Activated CD4-positive, alpha-beta memory T cell treated with anti-CD3 and anti-CD28 coated beads, Interleukin-2, amount 10 ng/mL, durations not matched to agents 7 days and 5 days (primary cell): ENCODE measurements at places on chromosomes 6 and 20. TPM values are rescaled to one million over a fixed set of nuclear protein-coding genes. Genes with fewer than 3 reads are reported as not detected.

Gene MYCT1
- not detected for total RNA-seq

Gene KCNK15
- not detected for total RNA-seq

DNA sequence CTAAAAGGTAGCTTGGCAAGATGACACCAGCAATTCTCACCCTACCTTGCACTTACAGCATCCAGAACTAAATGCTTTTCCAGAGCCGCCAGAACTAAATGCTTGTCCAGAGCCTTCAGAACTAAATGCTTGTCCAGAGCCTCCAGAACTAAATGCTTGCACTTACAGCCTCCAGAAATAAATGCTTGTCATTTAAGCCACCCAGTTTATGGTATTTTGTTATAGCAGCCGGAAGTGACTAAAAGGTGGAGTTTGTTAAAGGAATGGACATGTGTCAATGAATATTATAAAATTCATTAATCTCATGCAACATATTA lies 133.5 kb downstream of the GPX5 start:
- H3K27me3 ChIP-seq: peaks cover 58% of the 10 kb centered on the region
- no peak for DNase-seq
- no peak overlapping the region for H3K4me3 ChIP-seq
- no peak overlapping the region for H3K27ac ChIP-seq
- H3K4me1 ChIP-seq: peaks cover 22% of the 10 kb centered on the region

DNA sequence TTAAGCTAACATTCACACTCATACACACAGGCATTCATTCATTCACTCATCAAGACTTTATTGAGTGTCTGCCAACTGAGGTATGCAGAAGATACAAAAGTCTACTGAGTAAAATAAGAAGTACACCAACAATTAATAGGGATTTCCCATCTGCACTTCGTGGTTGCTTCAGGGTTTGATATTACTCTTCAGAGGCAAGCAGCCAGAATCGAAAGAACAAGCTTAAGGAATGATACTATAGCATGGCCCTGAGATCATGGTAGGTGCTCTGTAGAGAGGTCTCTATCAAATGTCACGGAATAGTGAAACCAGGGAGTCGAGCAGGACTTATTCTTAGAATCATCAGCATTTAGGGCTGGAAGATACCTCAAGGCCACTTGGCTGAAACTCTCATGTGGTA lies 135.4 kb downstream of the NRN1 start:
- H3K4me1 ChIP-seq: peaks cover 37% of the 10 kb centered on the region
- DNase-seq: no peak
- H3K27ac ChIP-seq: no peak overlapping the region
- peaks cover 4% of the 10 kb centered on the region for H3K27me3 ChIP-seq
- H3K4me3 ChIP-seq: no peak overlapping the region
- peaks cover 7% of the 10 kb centered on the region for H3K36me3 ChIP-seq

DNA sequence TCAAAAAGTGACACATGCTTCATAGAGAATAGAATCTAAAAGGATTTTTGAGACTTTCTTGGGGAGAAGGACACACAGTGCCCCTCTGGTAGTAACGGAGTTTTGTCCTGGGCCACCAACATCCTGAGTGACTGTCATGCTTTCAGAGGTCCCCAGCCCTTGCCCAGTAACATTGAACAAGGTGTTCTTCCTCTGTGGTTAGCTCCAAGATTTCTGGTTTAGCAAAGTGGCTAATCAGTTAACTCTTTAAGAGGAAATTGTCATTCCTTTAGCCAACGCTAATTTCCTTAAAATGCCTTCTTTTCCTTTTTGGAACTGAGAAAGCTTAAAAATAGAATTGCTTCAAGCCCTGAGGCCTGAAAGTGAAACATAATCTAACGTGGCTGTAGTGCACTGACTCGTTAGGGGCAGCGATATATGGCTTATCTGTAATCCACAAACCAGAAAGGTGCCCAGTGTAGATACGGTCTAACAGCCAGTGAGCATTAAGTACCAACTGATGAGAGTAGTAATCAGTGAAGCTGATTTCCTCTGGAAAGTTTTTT lies 7.8 kb downstream of the E2F3 start:
- H3K4me1 ChIP-seq: peaks cover 85% of the 10 kb centered on the region
- peak; percentile 32 for DNase-seq
- H3K4me3 ChIP-seq: peak overlapping the region; percentile 49
- peak overlapping the region; percentile 82 for H3K27ac ChIP-seq
- H3K27me3 ChIP-seq: no peaks in the 10 kb centered on the region

DNA sequence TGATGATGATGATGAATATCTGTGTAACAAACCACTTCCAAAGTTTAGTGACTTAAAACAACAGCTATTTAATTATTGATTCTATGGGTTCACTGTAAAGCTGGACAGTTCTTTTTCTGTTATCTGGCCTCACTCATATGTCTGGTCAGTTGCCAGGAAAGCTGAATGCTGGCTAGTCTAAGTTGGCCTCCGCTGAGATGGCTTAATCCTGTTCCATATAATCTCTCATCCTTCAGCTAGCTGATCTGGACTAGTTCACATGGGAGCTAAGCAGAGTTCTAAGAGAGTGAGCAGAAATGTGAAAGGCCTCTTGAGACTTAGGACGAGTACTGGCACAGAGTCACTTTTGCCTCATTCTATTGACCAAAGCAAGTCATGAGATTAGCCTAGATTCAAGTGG lies 334.7 kb upstream of the FLRT3 start:
- H3K27me3 ChIP-seq: no peaks in the 10 kb centered on the region
- no peak overlapping the region for H3K4me3 ChIP-seq
- H3K27ac ChIP-seq: no peak overlapping the region
- H3K36me3 ChIP-seq: no peaks in the 10 kb centered on the region
- DNase-seq: no peak

Gene C6orf132
- 0.10 TPM for total RNA-seq

GRCh38 chr6:43930440-43931154 lies 160.6 kb downstream of the VEGFA start:
- no peaks in the 10 kb centered on the region for H3K36me3 ChIP-seq
- H3K27me3 ChIP-seq: no peaks in the 10 kb centered on the region
- peaks cover 13% of the 10 kb centered on the region for H3K4me1 ChIP-seq
- no peak overlapping the region for H3K27ac ChIP-seq

Gene TCP1
- 212 TPM for total RNA-seq

Gene BHLHE23
- total RNA-seq: not detected

Gene TGM3
- total RNA-seq: not detected

Gene PRDM13
- not detected for total RNA-seq

- peaks cover 41% of the 10 kb centered on the region for H3K4me1 ChIP-seq
- peaks cover 29% of the 10 kb centered on the region for H3K36me3 ChIP-seq
- no peak overlapping the region for H3K27ac ChIP-seq
- H3K4me3 ChIP-seq: no peak overlapping the region
- no peaks in the 10 kb centered on the region for H3K27me3 ChIP-seq
These were observed 6.0 kb downstream of the HSF2 start for GRCh38 chr6:122405417-122405816.

Gene BPIFA1
- not detected for total RNA-seq

Gene GPANK1
- 33.6 TPM for total RNA-seq

Gene BANF2
- total RNA-seq: not detected

Gene RAET1G
- total RNA-seq: not detected

DNA sequence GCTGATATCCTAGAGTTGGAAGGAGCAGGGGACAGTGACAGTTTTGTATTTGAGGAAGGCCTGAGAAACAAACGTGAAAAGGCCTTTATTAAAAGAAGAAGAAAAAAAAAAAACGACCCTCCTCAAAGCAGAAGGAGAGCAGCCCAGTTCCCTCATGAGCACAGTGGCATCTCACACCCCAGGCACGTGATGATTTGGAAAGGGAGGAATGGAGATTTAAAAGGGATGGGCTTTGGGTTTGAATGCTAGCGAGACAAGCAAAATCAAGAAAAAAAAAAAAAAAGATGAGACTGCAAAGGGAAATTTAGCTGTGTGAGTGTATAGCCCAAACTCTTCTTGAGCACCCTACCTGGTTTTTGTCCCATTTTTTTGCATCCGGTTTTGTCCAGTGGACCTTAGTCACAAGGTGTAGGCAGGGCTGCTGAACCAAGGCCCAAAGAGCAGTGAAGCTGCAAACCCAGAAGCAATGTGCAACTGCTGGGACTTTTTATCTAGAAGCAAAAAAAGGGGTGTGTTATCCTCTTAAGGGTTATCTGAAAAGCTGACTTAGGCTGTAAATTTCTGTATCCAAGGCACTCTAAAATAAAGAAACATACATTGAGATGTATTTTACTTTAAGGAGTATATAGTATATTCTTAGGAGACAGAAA lies 54.5 kb upstream of the RREB1 start:
- H3K4me1 ChIP-seq: peaks cover 8% of the 10 kb centered on the region
- no peak for DNase-seq
- H3K4me3 ChIP-seq: no peak overlapping the region
- H3K27me3 ChIP-seq: peaks cover 36% of the 10 kb centered on the region
- H3K27ac ChIP-seq: no peak overlapping the region
- no peaks in the 10 kb centered on the region for H3K36me3 ChIP-seq

GRCh38 chr20:62707921-62708521 lies 615 bp upstream of the NTSR1 start:
- H3K36me3 ChIP-seq: no peaks in the 10 kb centered on the region
- no peak for DNase-seq
- no peak overlapping the region for H3K27ac ChIP-seq
- H3K4me1 ChIP-seq: peaks cover 15% of the 10 kb centered on the region
- peaks cover 27% of the 10 kb centered on the region for H3K27me3 ChIP-seq
- no peak overlapping the region for H3K4me3 ChIP-seq

- DNase-seq: no peak
- H3K27ac ChIP-seq: no peak overlapping the region
- no peaks in the 10 kb centered on the region for H3K27me3 ChIP-seq
- H3K36me3 ChIP-seq: peaks cover 16% of the 10 kb centered on the region
- peaks cover 11% of the 10 kb centered on the region for H3K4me1 ChIP-seq
These were observed 104.2 kb downstream of the AGPAT4 start for GRCh38 chr6:161169696-161170095.

Gene COL12A1
- total RNA-seq: not detected

GRCh38 chr6:130848945-130849344 lies 21.7 kb downstream of the SMLR1 start:
- no peak overlapping the region for H3K4me3 ChIP-seq
- H3K27ac ChIP-seq: peak overlapping the region; percentile 18

GRCh38 chr6:125253881-125254280 lies 47.9 kb downstream of the HDDC2 start:
- no peaks in the 10 kb centered on the region for H3K27me3 ChIP-seq
- no peaks in the 10 kb centered on the region for H3K36me3 ChIP-seq

Gene SLC35F1
- total RNA-seq: not detected

DNA sequence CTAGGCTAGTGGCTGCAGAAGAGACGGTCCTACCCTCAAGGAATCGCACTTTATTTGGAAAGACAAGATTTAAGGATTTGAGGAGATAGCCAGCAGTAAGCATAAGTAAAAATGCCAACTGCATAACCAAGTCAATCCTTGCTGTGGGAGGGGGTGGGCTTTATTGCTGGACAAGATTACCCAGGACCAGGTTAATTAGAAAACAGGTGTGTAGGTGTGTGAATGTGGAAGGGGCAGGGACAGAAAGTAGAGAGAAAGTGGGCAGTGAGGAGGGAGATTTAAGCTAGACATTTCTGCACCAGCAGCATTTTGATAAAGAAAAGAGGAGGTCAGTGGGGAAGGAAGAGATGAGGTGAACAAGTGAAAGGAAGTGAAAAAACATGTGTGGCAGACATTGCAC lies 89.7 kb upstream of the OGFRL1 start:
- DNase-seq: no peak
- H3K4me3 ChIP-seq: no peak overlapping the region
- H3K27me3 ChIP-seq: peaks cover 3% of the 10 kb centered on the region
- no peaks in the 10 kb centered on the region for H3K4me1 ChIP-seq

Gene SLC18B1
- total RNA-seq: 7.2 TPM

- H3K27me3 ChIP-seq: no peaks in the 10 kb centered on the region
- peaks cover 22% of the 10 kb centered on the region for H3K4me1 ChIP-seq
- H3K4me3 ChIP-seq: no peak overlapping the region
- no peak for DNase-seq
These were observed 18.0 kb downstream of the CDYL start for GRCh38 chr6:4794140-4794707.

- H3K4me3 ChIP-seq: no peak overlapping the region
- no peaks in the 10 kb centered on the region for H3K36me3 ChIP-seq
- no peaks in the 10 kb centered on the region for H3K4me1 ChIP-seq
- DNase-seq: no peak
- no peak overlapping the region for H3K27ac ChIP-seq
These were observed 57.9 kb upstream of the SSTR4 start for GRCh38 chr20:22977047-22977785.

Gene TAGAP
- total RNA-seq: 53.2 TPM

Gene RTF2
- 121 TPM for total RNA-seq

Gene ULBP2
- 1.8 TPM for total RNA-seq

Gene TRAPPC3L
- total RNA-seq: not detected

DNA sequence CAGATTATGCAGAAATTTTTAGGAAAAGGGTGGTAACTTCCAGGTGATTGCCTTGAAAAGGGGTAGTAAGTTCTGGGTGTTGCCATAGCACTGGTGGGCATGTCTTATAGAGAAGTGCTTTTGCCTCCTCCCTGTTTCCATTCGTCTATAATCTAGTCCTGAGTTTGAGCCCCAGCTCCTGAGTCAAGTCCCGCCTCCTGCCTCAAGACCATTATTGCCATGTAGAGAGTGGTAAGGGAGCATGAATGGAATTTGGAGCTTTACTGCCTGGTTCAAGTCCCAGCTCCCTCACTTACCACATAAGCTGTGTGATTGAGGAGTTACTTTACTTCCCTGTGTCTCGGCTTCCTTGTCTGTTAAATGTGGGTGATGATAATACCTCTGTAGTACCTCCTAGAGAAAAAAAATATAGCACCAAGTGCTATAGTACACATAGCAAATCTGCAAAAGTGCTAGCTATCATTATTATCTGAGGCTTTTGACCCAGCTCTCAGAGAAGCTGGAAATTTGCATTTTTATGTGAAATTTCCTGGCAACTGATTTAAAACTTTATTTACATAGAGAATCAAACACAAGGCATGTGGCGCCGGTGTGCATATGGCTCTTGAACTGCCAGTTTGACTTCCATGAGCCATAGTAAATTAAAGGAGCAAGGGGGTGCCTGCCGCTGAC lies 36.0 kb downstream of the TGM6 start:
- no peak overlapping the region for H3K4me3 ChIP-seq
- H3K27ac ChIP-seq: no peak overlapping the region
- no peaks in the 10 kb centered on the region for H3K36me3 ChIP-seq
- peaks cover 30% of the 10 kb centered on the region for H3K27me3 ChIP-seq
- no peak for DNase-seq
- no peaks in the 10 kb centered on the region for H3K4me1 ChIP-seq

GRCh38 chr20:14956026-14956425 lies 618.6 kb upstream of the FLRT3 start:
- H3K4me1 ChIP-seq: no peaks in the 10 kb centered on the region
- no peak overlapping the region for H3K4me3 ChIP-seq
- H3K36me3 ChIP-seq: no peaks in the 10 kb centered on the region
- H3K27me3 ChIP-seq: no peaks in the 10 kb centered on the region

DNA sequence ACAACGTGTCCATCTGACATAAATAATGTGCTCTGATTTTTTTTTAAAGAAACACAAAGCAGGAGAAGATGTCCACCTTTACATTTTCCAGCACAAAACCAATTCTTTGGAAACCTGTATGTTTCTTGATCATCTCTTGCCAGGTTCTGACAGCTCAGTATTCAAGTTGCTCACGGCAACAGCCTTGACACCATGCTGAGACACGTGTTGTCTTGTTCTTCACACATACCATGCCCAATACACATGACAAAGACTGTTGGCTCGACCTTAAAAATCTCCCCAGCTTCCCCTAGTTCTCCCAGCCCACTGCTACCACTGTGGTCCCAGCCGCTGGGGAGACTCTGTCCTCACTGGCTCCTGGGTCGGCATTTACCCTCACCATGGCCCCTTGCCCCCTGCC lies 518.9 kb downstream of the PREX1 start:
- no peak for DNase-seq
- peaks cover 4% of the 10 kb centered on the region for H3K27me3 ChIP-seq
- H3K27ac ChIP-seq: no peak overlapping the region
- H3K36me3 ChIP-seq: no peaks in the 10 kb centered on the region
- no peaks in the 10 kb centered on the region for H3K4me1 ChIP-seq

- H3K27ac ChIP-seq: no peak overlapping the region
- no peaks in the 10 kb centered on the region for H3K27me3 ChIP-seq
- no peaks in the 10 kb centered on the region for H3K36me3 ChIP-seq
- no peak for DNase-seq
- H3K4me1 ChIP-seq: no peaks in the 10 kb centered on the region
- H3K4me3 ChIP-seq: no peak overlapping the region
These were observed 598.8 kb downstream of the GRIK2 start for GRCh38 chr6:101992286-101992685.
